ENCODE measurements at places on chromosomes 2 and 18.

DNA sequence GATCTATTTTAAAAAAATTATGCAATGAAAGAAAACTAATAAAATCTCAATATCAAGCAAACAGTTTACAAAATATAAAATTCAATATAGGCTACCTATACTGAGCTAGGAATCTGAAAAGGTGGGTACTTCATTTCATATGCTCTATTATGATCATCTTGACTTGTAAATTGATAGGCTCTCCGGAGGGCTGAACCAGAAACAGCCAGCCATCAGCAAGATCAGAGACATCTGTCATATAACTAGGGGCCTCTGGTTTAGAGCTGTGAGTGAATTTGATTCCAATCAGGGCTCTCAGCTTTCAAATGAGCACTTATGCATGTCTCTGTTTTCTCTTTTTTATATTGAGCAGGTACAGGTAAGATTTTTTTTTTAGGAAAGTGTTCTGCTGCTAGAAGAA is 114.2 kb downstream of the SPHKAP start:
- no peak for DNase-seq

- no peak for DNase-seq
Measured at GRCh38 chr2:177671662-177672061, 279.1 kb downstream of the AGPS start.

GRCh38 chr2:15893689-15894480 is 46.5 kb upstream of the MYCN start:
- DNase-seq = no peak

DNA sequence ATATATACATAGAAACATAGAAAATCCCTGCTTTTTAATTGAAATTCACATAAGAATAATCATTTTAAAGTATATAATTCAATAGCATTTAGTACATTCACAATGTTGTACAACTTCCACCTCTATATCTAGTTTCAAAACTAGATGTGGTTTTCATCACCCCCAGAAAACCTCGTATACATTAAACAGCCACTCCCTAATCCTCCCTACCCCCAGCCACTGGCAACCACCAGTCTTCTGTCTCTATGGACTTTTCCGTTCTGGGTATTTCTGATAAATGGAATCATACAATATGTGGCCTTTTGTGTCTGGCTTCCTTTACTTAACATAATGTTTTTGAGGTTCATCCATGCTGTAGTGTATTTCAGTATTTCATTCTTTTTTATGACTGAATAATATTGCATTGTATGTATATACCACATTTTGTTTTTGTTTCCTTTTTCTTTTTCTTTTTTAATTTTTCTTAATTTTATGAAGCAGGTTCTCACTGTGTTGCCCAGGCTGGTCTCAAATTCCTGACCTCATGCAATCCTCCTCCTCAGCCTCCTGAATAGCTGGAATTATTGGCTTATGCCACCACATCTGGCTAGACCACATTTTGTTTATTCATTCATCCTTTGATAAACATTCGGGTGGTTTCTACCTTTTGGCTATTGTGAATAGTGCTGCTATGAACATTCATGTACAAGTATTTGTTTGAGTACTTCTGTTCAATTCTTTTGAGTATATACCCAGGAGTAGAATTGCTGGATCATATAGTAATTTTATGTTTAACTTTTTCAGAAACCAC is 50.6 kb upstream of the RNF152 start:
- DNase-seq = no peak

- no peak for DNase-seq
Measured at GRCh38 chr2:69994166-69994565, 32.7 kb upstream of the ASPRV1 start.

- no peak for DNase-seq
Measured at GRCh38 chr2:1607971-1608688, 136.2 kb downstream of the PXDN start.

DNA sequence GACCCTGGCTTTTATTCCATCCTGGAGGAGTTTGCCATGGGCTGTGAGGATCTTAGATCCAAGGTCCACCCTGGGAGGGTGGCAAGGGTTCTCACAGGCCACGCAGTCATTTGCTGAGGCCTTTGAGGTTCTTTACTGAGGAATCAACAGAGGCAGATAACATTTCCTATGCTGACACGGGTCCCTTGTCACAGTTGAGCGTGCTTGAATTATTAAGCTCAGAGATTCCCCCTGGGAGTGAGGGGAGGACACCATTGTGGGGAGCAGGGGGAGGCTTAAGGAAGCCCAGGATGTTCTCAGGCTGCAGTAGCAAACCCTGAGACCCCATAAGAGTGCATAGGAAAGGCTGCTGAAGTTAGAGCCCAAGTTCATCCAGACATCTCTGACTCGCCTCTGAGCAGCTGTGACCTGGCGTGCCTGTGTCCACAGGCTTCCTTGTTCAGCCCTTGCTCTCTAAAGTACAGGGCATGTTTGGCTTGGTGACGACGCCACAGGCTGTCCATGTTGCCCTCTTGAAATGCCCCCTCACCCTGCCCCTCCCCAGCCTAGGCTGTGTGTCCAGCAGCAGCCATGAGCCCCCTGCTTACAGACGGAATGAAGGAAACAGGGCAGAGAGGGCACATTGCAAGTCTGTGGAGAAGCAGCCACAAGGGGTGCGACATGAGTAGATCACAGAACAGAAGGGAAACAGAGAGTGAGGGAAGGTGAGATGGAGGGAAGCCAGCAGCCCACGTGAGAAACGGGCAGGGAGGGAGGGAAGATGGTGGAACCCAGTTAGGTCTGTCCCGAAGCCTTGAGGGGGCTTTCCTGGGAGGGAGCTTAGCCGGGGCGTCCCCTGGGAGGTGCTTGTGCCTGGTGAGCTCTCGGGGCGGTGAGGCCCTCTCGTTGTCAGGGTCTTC is 34.0 kb downstream of the NAPG start:
- DNase-seq = no peak

- DNase-seq = no peak
Measured at GRCh38 chr18:36374262-36374661, 76.7 kb downstream of the FHOD3 start.

GRCh38 chr2:174846941-174847938 is 83.0 kb upstream of the CHRNA1 start:
- DNase-seq = no peak

DNA sequence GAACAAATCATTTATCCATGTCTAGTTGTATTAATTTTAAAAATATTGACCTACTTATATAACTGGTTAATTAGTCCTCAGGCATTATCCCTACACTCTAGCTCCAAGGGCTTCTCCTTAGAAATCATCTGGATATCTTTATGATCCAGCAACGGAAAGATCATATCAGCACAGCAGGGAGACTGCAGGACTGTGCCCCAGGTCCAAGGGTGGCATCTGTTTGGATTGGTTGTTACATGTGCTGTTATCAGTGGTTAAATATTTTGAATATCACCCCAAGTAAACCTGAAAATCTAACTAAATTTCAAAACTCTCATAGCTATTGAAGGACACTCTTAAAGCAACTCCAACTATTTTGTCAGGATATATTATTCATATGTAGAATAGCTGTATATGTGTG is 556.2 kb upstream of the ZEB2 start:
- no peak for DNase-seq

GRCh38 chr18:50571606-50572005 is 11.7 kb downstream of the MAPK4 start:
- DNase-seq = no peak

DNA sequence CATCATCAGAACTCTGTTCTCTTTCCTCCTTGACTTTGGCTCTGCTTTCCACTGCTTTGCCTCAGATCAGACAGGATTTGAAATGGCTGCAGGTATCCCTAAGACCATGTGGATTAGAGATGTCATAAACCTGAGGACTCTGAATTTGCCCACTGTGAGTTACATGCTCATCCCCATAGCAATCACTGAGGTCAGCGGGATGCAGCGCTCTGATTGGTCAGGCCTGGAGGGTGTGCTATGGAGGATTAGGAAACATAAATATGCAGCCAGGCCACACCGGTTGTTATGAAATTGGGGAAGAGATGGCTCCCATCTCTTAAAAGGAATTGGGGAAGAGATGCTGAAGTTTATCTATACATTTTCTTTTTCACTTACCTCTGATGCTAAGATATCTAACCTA is 73.7 kb upstream of the DNAJC10 start:
- DNase-seq = peak; percentile 68

DNA sequence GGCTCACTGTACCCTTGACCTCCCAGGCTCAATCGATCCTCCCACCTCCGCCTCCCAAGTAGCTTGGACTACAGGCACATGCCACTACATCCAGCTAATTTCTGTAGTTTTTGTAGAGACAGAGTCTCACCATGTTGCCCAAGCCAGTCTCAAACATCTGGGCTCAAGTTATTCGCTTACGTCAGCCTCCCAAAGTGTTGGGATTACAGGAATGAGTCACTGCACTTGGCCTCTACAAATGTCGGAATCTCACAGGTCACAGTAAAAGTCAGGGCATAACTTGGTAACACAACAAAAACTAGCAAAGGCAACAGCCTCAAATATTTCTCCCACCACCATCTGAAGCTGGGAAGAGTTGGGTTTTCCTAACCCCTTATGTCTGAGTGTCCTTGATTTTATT is 25.3 kb downstream of the SCG2 start:
- DNase-seq = no peak

- peak; percentile 58 for DNase-seq
Measured at GRCh38 chr2:34012715-34013302, 413.7 kb upstream of the FAM98A start.

DNA sequence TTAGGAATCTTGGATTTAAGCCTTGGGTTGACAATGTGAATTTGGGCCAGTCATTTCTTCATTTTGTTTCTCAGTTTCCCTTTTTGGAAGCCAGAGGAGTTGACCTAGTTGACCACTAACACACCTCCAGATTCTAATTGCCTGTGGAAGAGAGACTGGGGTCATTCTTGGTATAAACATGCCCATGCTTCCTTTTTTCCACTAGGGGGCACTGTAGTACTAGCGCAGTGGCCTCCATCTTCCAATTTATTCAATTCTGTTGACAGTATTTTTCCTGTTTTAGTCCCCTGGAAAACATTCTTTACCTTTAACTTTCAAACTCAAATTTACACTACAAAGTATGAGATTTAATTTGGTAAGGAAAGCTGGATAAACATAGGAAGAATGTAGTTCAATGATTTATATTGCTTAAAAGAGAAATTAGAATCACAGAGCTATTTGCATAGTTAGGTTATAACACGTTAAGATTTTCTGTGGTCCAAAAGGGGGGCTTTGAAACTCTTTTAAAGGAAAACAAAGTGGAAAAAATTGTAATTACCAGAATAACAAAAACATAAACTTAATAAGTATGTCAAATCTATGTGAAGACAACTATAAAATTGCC is 57.5 kb upstream of the AGPS start:
- DNase-seq = peak; percentile 73

DNA sequence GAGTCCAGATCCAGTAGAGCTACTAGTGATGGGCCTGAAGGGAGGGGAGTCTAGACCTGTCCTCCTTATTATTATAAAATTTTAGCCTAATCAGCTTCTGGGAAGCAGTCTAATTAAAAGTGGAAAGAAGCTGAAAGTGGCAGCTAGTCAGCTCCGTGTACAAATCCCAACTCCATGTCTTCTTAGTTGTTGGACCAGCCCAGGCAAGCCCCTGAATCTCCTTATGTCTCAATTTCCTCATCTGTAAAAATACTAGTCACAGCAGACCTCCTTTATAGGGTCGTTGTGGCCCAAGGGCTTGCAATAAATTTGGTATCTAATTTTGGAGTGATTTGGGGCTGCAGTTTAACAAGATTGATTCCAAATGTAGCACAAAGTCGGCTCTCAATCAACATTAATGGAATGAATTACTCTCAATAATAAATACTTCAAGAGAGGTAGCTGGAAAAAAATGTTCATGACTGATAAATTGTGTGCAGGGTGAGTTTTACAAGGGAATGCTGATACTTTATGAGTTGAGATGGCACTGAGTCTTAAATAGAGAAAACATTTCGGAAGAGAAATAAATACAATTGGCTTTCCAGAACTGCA is 118.3 kb upstream of the NDUFV2 start:
- no peak for DNase-seq

GRCh38 chr2:120953843-120954584 is 218.3 kb downstream of the GLI2 start:
- no peak for DNase-seq

- no peak for DNase-seq
Measured at GRCh38 chr2:127084611-127085316, 22.2 kb downstream of the BIN1 start.

DNA sequence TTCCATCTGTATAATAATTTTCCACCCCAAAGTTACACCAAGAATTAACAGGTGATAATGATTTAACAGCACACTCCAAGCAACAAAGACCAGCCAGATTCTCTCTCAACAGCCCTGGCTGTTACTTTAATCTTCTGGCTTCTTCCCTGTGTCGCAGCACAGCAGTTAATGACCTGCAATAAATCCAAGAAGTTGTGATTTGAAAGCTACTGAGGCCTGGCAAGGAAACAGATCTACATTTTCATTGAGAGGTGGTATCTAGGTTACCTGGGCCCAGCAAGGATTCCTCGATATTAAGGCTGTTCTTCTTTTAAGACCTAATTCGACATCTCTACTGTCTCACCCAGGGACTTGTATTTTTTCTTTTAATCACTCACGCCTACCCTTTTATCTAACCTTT is 433.8 kb downstream of the NBAS start:
- no peak for DNase-seq

DNA sequence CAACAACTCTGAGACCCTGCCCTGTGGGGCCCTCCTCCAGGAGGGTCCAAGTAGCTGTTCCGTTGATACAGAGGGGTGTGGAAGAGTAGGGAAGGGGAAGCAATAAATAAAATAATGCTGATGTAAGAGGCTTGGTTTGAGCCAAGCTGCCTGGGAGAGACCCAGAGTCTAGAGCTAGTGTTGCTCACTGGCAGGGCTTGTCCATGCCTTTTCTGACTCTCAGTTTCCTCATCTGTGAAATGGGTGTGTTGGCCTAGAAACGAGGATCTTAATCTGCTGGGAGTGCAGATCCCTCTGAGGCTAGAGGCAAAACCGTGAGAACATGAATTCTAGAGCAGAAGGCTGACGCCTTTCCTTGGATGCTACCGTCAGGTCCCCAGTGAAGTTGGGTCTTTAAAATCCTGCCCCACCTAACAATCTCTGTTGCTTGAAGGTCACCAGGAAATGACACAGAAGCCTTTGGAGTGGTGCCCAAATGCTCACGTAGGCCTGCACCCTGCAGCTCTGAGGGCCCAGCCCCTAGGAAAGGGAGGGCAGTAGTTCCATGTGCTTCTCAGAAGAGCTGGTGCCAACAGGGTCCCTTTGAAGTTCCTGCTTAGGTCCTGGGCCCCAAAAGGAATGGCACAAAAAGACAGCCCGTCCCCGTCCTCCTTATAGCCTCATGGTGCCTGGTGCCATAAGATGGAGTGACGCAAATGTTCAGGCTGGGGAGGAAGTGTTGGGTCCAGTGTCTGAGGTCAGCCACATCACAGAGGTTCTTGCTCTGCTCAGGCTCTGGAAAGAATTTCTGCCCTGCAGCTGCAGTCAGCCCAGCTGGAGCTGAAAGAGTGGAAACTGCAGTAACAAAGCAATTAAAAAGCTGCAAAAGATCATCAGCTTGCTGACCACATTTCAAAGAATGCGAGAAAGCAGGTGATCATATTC is 73.2 kb upstream of the SMAD2 start:
- DNase-seq = peak; percentile 45

DNA sequence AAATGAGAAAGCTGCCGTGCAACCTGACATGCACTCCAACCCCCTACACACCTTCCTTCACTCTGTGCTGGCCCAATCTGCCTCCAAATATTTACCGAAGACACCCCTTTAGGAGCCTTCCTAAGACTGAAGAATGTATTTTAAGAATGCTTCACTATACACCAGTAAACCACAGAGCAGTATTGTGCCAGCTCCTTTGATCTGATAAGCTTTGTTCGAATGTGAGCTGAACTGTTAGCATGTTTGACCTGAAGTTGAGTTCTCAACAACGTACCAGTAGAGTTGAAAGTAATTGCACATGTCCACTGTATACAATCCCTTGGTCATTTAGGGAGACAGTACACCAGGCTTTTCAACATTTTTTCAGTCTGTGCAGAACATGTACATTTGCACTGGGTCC is 259.2 kb downstream of the TGIF1 start:
- DNase-seq = no peak
